ENCODE measurements at places on chromosomes 2 and 18.

DNA sequence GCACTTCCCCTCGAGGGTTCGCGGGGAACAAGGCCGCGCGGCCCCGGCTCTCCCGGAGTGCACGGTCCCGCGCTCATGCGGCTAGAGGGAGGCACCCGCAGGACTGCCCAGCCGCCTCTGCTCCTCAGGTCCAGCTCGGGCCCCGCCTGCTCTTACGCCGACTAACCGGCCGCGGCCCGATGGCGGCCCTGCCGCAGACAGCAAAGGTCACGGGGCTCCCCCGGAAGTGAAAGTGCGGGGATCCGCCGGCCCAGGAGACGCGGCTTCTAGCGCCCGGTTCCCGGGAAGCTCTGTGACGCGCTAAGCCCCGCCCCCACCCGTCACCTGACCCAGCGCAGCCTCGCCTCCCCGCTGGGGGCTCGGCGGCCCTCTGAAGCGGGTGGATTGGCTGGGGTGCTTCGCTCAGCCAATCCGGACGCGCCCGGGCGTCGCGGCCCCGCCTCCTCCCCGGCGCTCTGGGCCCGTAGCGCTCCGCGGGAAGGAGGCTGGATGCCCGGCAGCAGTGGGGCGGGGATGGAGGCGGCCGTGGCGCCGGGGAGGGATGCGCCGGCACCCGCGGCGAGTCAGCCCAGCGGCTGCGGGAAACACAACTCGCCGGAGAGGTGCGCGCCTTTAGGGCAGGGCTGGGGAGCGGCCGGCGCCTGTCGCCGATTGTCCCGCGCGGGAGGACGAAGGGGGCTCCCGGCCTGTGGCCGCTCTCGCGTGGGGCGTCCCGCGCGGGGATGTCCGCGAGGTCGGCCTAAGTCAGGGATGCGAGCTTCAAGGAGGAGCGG is at the start of gene SCLY:
Gene SCLY, plus strand, starts transcription at position 460 of the 773 bp plus-strand sequence. Its CDS starts 54 bp downstream, at position 514.
- peak; percentile 98 for DNase-seq

DNA sequence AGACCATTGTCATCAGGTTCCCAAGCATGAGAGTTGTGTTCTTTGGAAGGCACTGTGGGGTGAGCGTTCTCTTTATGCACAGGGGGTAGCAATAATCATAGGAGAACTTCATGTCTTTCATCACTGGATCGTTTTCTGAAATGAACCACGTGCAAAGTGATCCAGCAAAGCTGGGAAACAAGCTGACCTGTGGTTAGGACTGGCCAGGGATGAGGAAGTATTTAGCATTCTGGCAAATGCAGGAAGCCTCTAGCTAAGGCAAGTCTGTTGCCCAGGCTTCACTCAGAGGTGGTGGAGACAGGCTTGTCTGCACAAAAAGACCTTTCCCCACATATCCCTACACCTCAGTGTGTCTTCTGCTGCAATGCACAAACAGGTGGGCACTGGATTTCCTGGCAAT is 58.6 kb downstream of the MMADHC start:
- no peak for DNase-seq

GRCh38 chr2:893311-893710 is 57.3 kb upstream of the SNTG2 start:
- no peak for DNase-seq

- DNase-seq = no peak
Measured at GRCh38 chr2:173235947-173236803, 118.5 kb upstream of the CDCA7 start.

GRCh38 chr2:174615871-174616436 is 18.4 kb upstream of the WIPF1 start:
- DNase-seq = peak; percentile 56

- DNase-seq = peak; percentile 2
Measured at GRCh38 chr18:5237083-5237722, 40.1 kb upstream of the AKAIN1 start.

DNA sequence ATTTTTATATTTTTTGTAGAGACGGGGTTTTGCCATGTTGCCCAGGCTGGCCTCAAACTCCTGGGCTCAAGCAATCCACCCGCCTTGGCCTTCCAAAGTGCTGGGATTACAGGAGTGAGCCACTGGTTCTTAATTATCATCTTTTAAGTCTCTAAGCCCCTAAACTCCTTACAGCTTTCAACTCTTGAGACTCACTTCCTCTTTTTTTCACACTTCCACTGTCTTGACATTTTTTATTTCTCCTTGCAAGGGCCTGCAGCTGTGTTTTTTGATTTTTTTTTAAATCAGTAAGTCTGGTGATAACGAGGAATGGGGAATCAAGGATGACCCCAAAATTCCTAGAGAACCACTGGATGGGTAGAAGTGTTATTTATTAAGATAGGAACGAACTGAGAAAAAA is 8.6 kb upstream of the ABCB11 start:
- no peak for DNase-seq

DNA sequence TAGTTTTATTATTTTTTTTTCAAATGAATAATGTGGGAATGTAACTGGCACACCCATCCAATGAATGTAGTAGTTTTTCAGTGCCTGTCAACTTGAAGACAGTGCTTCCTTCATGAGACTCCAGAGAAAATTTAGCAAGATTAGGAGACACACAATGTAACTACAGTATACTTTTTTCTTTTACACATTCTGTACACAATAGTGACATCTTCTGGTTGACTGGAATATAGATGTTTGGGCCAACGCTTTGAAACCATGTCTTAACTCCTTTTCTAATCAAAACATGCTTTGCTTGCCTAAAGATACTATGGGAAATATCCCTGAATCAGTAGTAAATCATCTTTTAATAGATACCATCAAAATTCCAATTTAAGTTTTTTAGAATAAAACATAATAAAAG is 229.5 kb upstream of the ZC3H15 start:
- peak; percentile 42 for DNase-seq

DNA sequence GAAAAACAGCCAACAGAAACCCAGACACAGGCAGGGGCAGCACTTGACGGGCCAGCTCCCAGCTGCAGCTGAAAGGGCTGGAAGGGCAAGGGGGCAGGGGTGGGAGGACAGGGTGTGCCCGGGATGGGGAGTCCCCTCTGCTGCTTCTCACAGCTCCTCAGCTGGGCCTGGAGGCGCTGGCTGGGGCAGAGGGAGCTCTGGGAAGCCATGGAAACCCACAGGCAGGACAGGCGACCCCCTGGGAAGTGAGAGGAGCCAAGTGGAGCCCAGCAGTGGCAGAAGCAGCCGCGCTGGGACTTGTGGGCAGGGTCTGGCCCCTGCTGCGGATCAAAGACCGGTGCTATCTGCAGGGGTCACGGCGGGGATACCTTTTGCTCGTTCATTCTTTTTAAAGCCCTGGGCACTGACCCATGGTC is 20.7 kb downstream of the OTOF start:
- no peak for DNase-seq

DNA sequence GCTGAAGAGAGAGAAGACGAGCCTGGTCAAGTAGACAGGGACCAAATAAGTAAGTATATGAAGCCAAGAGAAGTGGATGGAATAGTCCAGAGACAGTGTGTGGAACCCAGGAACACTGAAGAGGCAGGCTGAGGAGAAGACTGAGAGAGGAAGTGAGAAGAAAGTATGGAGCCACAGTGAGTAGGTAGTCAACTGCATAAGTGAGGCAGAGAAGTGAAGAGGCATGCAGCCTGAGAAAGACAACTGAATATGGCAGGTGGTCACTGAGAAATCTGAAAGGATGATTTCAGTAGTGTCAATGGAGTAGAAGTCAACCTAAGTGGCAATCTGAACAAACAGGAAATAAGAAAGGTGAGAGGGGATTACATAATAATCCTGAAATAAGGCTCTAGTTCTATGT is 55.4 kb downstream of the CWC22 start:
- no peak for DNase-seq

DNA sequence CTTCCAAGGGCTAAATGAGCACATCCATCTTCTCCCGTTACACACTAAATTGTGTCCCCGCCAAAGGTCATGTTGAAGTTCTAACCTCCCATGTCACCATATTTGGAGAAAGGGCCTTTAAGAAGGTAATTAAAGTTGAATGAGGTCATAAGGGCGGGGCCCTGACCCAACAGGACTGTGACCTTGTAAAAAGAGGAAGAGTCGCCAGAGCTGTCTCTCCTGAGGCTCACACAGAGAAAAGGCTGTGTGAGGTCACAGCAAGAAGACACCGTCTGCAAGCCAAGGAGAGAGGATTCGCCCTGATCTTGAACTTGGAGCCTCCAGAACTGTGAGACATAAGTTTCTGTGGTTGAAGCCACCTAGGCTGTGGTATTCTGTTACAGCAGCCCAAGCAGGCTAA is 24.1 kb downstream of the TRABD2A start:
- no peak for DNase-seq

DNA sequence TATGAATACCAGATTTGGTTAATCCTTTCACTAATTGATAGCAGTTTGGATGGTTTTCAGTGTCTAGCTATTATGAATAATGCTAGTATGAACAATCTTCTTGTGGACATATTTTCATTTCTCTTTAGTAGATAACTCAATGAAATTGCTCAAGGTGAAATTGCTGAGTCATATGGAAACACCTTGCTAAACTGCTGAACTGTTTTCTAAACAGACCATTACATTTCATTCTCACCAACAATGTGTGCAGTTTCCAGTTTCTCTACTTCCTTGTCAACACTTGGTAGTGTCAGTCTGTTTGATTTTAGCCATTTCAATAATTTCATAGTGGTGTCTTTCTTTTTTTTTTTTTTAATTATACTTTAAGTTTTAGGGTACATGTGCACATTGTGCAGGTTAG is 250.0 kb downstream of the HRH4 start:
- no peak for DNase-seq

DNA sequence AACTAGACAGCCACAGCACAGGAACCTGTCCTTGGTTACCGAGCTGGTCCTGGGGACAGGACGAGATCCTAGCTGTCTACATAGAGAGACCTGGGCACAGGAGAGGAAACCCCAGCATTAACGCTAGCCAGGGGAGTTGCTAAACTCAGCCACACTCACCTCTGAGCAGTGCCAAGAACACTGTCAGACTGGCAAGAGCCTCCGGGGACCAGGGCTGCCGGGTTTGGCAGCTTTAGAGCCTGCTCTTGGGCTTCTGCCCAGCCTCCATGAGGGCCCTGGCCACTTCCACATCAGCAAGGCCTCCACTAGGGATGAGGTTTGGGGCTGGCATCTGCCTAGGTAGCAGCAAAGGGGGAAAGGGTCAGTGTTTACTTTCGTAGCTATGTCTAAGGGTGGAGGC is 6.7 kb downstream of the TMBIM1 start:
- DNase-seq = peak; percentile 96

GRCh38 chr2:189394525-189394924 is 46.7 kb upstream of the WDR75 start:
- no peak for DNase-seq

DNA sequence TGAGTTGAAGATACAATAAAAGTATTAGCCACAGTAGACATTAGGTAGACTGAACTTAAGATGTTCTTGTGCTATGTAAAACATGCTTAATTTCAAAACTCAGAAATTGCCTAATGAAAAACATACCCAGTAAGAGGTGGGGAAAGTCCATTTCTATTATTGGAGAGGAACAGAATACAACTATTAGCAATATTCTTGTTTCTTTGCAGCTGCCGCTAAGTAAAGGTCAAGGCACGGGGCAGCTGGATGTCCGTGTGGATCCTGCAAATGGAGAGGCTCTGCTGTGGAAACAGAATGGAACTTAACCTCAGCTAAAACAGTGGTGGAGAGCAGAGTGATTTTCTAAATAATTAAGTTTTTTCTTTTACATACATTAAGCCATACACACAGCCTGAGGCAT is 139.2 kb upstream of the ARHGAP28 start:
- DNase-seq = peak; percentile 12

DNA sequence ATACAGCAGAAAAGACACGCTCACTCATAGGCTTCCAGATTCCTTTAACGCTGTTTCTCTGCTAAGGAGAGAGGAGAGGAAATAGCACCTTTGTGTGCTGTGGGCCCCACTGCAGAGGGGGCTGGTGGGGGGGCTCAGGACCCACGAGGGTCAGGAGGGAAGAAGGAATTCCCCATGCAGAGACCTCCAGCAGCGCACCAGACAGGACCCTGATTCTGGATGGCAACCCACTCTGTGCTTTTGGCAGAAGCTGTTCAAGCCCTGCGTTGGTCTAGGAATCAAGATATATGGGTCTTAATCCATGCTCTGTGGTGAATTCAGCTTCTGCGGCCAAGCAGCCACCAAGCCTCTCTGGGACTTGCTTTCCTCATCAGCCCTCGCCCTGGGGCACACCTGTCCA is 31.0 kb downstream of the MYCN start:
- DNase-seq = no peak

GRCh38 chr2:96233880-96234316 is 25.3 kb upstream of the STARD7 start:
- no peak for DNase-seq

GRCh38 chr2:129764376-129765325 is 214.8 kb upstream of the RAB6C start:
- no peak for DNase-seq

GRCh38 chr2:154697418-154698252 is 860 bp upstream of the KCNJ3 start:
- peak; percentile 2 for DNase-seq

- DNase-seq = no peak
Measured at GRCh38 chr2:171893196-171893823, 734 bp downstream of the SLC25A12 start.

- peak; percentile 69 for DNase-seq
Measured at GRCh38 chr2:162297925-162298552, 20.4 kb downstream of the IFIH1 start.

- no peak for DNase-seq
Measured at GRCh38 chr2:53217250-53217649, 550.4 kb upstream of the CHAC2 start.

- no peak for DNase-seq
Measured at GRCh38 chr2:216394881-216395280, 17.4 kb upstream of the SMARCAL1 start.

- peak; percentile 58 for DNase-seq
Measured at GRCh38 chr18:29840089-29840488, 1202.5 kb downstream of the DSC3 start.

DNA sequence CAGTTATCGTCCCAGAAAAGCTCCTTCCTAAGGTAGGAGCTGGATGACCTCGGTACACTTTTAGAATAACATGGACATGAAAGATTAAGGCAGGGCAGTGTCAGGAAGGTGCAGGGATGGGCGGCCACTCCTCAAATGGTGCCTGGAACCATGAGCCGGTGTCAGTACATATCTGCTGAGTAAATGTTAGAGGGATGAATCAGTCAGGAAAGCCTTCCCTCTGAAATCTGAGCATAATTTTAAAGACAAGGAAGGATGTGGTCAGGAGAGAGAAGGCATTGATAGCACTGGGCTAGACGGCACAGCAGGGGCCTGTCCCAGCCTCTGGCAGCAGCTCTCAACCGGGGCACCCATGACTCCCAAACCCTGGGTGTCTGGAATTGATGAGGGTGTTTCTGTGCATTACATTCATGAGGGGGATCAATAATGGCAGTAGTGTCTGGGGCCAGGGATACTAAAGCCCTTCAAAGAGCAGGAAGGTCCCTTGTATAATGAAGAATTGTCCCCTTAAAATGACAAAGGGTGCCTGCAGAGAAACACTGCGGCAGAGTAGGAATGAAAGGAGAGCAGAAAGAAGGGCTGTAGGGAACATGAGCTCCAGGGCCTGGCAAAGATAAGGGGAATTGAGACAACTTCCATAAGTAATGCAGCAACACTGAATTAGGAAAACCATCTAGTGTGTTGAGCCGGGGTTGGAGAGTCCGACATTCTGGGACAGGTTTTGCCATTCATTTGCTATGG is 162.3 kb upstream of the REV1 start:
- no peak for DNase-seq

Data from fibroblast of gingiva (primary cell).